Stimulated activated CD8-positive, alpha-beta memory T cell treated with anti-CD3 and anti-CD28 coated beads, Interleukin-4, amount 100 ng/mL, for 48 hours (primary cell): ENCODE measurements at places on chromosomes 7 and 10.
A peak's percentile ranks its signal among the peaks of the same experiment; 100 is the strongest.

GRCh38 chr7:128362670-128363069 lies 1.2 kb upstream of the PRRT4 start:
- no peak for DNase-seq

GRCh38 chr10:104130041-104130440 lies 8.1 kb downstream of the SFR1 start:
- no peak for DNase-seq

- no peak for DNase-seq
Observed at GRCh38 chr10:10038348-10038747, 979.3 kb upstream of the CELF2 start.

- no peak for DNase-seq
Observed at GRCh38 chr10:30169342-30169741, 110.0 kb upstream of the JCAD start.

DNA sequence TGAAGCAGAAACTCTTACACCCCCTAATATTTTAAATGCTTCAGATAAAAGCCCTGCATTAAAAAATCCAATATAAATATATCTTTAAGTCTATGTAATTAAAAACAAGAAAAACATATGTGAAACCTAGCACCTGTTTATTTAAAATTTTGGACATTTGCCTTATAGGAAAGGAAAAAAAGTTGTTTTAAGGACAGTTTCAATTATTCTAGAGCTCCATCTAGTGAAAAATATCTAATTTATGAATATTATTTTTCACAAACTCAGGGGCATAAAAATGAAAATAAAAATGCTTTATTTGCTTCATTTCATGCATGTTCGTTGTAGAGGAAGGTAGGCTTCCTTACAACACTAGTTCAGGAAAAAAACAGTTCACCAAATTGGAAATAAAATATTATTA lies 26.1 kb downstream of the ENKUR start:
- no peak for DNase-seq

GRCh38 chr7:155378959-155379871 lies 78.7 kb upstream of the EN2 start:
- DNase-seq = no peak

DNA sequence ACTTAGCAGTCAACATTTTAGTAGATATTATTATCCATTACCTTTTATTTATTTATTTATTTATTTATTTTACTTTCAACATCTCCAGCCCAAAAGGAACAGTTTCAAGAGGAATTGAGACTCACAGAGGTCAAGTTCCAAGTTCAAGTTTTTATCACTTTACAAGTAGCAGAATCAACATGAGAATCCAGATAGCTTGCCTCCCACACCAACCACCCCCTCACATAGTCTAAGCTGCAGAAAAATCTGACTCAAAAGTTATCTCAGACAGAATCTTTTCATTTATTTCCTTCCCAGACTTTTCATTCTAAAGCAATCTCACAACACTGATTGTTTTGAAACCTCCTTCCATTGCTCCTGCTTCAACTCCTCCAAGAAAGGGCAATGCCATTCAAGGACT lies 129.6 kb downstream of the GRM3 start:
- DNase-seq = no peak

- no peak for DNase-seq
Observed at GRCh38 chr10:48399056-48399541, 92.6 kb downstream of the MAPK8 start.

- DNase-seq = no peak
Observed at GRCh38 chr10:114681542-114681941, 23.5 kb upstream of the ABLIM1 start.

- no peak for DNase-seq
Observed at GRCh38 chr7:42627626-42628025, 284.2 kb downstream of the C7orf25 start.

GRCh38 chr7:68537774-68538071 lies 1060.6 kb upstream of the AUTS2 start:
- no peak for DNase-seq

DNA sequence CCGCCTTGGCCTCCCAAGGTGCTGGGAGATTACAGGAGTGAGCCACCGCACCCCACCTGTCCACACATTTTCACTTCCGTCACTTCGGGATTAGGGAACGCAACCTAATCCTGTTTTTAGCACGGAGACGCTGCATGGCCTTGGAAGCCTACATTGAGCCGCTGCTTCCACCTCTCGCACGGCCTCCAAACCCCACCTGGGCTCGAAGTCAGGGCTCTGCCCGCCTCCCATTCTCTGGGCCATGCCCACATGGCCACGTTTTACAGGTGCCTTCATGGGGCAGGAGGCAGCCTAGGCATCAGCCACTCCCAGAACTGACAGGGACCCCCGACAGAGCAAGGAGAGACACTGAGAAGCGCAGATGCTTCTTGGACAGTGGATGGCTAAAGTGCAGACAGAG lies 100.6 kb downstream of the OAT start:
- DNase-seq = no peak

GRCh38 chr10:28668363-28669226 lies 8.7 kb upstream of the BAMBI start:
- peak; percentile 66 for DNase-seq

GRCh38 chr7:112770051-112770450 lies 20.1 kb downstream of the TMEM168 start:
- DNase-seq = no peak

DNA sequence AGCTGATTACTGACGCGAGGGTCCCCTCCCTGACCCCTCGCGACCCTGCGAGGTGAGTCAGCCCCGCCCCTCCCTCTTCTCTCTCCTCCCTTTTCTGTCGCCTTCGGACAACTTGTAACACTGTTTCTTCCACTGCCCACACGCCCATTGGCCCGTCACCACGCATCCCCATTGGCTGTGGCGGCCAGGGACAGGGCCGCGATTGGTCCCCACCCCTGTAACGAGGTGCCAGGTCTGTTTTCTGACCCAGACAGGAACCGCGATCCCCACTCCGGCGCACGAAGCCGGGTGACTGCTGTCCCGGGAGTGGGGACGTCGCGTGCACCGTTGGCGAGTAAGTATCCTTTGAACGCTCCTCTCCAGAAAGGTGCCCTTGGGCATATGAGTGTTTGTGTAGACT lies at the start of gene STRA8:
TSS of gene STRA8 (plus strand) at position 269 of the 400 bp plus-strand sequence. CDS start 6,687 bp downstream, outside the sequence.
- no peak for DNase-seq

DNA sequence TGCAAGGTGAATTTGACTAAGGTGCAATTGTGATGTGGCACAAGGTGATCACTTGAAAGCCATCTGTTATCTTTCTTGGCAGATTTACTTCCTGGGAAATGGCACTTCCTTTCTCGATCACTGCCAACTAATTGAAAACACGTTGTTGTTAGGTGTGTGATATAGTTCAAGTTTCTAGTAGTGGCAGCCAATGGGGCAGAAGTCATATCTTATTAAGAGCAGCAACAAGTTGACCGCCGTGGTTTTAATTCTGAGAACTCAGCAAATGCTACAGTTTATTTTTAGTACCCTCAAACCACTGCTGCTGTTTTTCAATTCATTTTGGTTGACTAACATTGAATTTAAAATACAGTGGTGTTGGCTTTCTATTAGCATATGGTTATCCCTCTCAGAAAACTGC lies 1.6 kb downstream of the CHN2 start:
- no peak for DNase-seq

- DNase-seq = peak; percentile 41
Observed at GRCh38 chr10:102120991-102121738, 997 bp upstream of the LDB1 start.

- no peak for DNase-seq
Observed at GRCh38 chr7:19336836-19337383, 191.7 kb upstream of the FERD3L start.

GRCh38 chr10:132001238-132001972 lies 19.7 kb upstream of the BNIP3 start:
- no peak for DNase-seq

DNA sequence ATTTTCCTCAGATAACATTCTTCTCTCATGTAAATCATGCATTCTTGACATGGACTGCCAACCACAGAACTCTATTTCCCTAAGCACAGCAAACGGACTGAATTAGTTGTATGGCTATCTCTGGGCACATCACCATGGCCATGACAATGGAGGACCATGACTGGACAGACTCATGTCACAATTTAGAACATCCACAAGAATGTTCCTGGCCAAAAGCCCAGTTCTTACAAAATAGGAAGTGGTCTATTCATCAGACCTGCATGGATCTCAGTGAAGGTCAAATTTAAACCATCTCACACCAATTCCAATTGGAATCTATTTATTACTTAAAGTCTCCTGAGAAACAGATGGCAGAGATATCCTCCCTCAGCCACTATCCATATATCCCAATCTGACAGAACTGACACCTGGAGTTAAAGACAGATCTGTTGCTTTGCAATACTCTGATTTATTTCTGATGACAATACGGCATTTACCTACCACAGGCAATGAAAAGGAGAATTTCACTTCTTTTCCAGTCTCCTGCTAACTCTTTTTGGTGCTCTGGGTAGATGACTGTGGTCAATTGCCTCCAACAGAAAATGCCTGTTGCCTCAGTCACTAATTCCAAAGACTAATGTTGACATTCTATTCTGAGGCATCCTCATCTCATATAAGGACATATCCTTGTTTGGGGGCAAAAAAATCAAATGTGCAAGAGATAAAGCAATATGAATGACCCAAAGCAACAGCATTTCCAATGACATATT lies 254.8 kb downstream of the HTR7 start:
- no peak for DNase-seq

- DNase-seq = no peak
Observed at GRCh38 chr10:77501152-77501845, 136.3 kb downstream of the KCNMA1 start.

DNA sequence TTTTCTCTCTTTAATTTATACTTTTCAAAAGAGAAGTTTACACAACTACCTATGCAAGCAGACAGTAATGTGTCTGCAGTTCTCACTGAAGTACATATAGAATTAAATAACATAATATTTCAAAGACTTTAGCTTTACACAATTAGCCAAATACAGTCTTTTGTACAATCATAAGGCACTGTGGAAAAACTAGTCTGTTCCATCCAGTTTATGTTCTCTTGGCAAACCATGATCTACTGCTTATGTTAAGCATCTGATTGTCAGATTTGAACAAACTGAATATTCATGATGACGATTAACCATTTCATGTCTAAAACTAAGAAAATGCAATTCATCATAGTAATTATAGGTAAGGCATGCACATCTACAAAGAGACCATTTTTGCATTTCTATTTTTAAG lies 842 bp downstream of the SEMA3A start:
- DNase-seq = no peak

- DNase-seq = no peak
Observed at GRCh38 chr7:2663121-2663886, 24.7 kb upstream of the AMZ1 start.

DNA sequence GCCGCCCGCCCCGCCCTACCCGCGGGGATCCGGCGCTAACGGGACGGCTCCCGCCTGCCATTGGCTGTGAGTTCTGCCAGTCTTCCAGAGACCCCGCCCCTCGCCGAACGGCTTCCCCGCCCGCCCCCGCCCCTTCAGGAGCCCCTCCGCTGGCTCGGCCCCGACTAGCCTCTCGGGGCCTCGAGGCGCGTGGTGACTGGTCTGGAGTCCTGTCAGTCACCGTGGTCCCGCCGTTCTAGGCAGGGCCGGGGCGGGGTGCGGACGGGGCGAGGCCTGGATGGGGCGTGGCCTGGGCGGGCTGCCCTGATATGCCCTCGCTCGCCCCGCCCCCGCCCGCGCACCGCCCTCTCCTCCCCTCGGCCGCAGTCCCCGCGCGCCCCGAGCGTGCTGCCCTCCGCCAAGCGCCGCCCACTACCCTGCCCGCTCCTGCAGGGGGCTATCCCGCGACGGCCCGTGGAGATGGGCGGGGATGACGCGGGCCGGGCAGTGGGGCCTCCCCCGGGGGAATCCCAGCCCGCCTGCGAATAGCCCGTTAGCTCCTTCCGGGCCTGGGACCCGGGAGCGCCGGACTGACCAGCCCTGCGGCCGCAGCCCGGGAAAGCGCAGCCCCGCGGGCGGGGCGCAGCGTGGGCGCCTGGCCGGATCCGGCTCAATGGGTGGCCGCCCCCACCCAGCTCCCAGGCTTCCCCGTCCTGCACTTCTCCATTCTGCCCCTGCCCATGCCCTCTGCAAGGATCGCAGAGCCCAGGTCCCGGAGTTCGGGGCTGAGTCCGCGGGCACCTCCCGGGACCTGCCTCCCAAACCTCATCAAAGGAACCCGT lies 444 bp upstream of the HIP1 start:
- peak; percentile 99 for DNase-seq

- DNase-seq = no peak
Observed at GRCh38 chr7:141630621-141631020, 71.3 kb downstream of the DENND11 start.

DNA sequence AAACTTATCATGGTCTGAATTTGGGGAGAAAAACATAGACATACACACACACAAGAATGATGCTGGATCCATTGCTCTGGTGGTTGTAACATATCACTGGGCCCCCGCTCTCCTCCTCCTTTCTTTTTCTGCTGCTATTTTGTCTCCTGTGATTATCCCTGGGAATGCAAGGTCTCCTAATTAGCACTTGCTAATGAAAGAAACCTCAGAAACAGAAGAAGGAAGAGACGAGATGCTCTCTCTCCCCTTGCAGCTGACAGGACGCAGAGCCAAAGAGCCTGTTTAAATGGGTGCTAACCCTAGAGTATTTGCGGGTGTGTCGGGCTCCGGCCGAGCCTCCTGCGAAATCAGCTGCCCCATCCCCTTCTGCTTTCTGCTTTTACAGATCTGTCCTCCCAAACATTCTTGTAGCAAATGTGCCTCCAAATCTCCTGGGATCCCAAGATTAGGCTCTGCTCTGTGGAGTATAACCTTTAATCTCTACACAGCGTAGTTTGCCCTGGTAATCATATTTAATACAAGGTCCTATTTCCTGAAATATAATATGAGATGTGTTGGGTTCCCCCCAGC lies 81.5 kb downstream of the FRMPD2 start:
- DNase-seq = no peak

DNA sequence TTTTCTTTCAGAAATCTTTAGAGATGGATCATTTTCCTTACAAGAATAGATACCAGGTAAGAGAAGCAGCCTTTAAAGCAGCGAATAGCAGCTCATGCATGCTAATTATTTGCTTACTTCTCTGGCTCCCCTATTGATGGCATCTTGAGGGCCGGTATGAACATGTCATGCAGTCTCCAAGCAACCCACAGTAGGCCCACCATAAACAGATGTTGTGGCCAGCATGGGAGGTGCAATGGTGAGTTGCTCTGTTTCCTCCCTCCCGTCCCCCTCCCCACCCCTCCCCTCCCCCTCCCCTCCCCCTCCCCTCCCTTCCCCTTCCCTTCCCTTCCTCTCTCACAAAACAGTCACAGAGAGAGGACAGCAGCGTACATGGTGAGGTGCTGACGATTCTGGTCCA lies 9.7 kb upstream of the ZNF273 start:
- DNase-seq = no peak

GRCh38 chr10:75617485-75618155 lies 186.2 kb downstream of the LRMDA start:
- DNase-seq = no peak
